Adrenal gland (tissue), 19 donors: ENCODE measurements at places on chromosomes 5 and 9. TPM values are rescaled to one million over a fixed set of nuclear protein-coding genes. Genes with fewer than 3 reads are reported as not detected.

GRCh38 chr5:3412146-3412545, 183.5 kb upstream of the IRX1 start:
- no peaks in the 10 kb centered on the region for H3K27me3 ChIP-seq
- DNase-seq = no peak
- H3K4me3 ChIP-seq = no peak overlapping the region

- H3K4me1 ChIP-seq = peaks cover 6% of the 10 kb centered on the region
- H3K4me3 ChIP-seq = no peak overlapping the region
Measured at GRCh38 chr9:130667120-130667435, 2.7 kb downstream of the PRDM12 start.

DNA sequence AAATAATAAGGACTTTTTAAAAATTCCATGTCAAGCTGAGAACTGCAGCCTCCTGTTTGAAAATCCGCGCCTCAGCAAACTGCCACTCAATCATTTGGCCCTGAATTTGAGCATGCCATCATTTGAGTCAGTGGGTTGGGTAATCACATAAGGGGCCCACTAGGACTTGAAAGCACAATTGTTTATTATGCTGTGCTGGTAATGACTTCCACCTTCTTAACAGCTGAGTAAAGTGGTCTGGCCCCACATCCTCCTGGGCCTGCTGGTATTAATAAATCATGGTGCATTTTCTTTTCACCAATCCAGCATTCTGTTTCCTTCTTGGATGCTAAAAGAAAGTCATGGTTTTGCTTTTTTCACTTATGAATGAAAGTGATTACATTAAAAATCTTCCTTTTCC, 103.0 kb upstream of the CTSL start:
- no peaks in the 10 kb centered on the region for H3K36me3 ChIP-seq
- no peak overlapping the region for H3K27ac ChIP-seq
- H3K4me3 ChIP-seq = no peak overlapping the region

Gene GPR151
- not detected for total RNA-seq

Gene GGTA1
- total RNA-seq = 7.7 TPM

Gene PIP5KL1
- total RNA-seq = 0.94 TPM

DNA sequence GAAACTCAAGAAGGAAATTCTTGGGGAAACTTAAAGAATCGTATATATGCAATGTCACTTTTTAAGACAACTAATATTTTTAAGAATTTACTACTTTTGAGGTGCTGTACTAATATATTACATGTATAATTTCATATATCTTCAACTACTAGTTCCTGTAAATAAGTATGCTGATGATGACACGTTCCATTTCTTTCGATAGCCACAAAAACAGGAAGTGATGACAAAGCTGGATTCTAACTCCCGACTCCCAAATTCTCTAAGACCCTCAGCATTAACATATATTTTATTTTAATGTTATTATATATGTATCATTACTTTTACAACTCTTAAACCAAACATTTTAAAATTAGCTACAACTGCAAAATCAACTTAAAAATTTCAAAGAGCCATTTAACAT, 74.8 kb downstream of the STK32A start:
- H3K4me1 ChIP-seq = no peaks in the 10 kb centered on the region
- no peak overlapping the region for H3K4me3 ChIP-seq
- peak overlapping the region; percentile 70 for H3K27ac ChIP-seq
- no peaks in the 10 kb centered on the region for H3K36me3 ChIP-seq
- no peak for DNase-seq

- peaks cover 21% of the 10 kb centered on the region for H3K4me1 ChIP-seq
- H3K36me3 ChIP-seq = no peaks in the 10 kb centered on the region
- H3K27ac ChIP-seq = no peak overlapping the region
Measured at GRCh38 chr9:75116306-75116705, 28.0 kb downstream of the OSTF1 start.

- H3K36me3 ChIP-seq = no peaks in the 10 kb centered on the region
- H3K27me3 ChIP-seq = peaks cover 73% of the 10 kb centered on the region
- DNase-seq = no peak
- peaks cover 10% of the 10 kb centered on the region for H3K4me1 ChIP-seq
- no peak overlapping the region for H3K4me3 ChIP-seq
Measured at GRCh38 chr5:173229966-173230689, 4.9 kb downstream of the NKX2-5 start.

DNA sequence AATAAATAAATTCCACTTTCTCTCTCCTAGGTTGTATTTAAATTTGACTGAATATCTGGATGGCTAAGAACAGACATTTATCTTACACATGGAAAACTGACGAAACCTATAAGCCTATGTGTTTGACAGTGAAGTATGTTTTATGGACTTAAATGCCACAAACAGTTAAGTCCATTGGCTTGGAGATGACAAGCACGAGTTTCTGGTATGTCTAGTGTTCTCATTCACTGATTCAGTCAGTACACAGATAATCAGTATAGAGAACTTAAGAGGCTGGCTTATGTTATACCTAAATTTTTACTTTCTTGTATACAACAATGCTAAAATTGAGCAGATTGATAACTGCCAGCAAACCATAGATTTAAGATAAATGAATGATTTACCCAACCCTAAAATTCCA, 38.9 kb downstream of the SNAPC3 start:
- H3K27me3 ChIP-seq = no peaks in the 10 kb centered on the region
- no peak overlapping the region for H3K4me3 ChIP-seq
- DNase-seq = no peak
- no peaks in the 10 kb centered on the region for H3K4me1 ChIP-seq

Gene GDA
- 1.1 TPM for total RNA-seq

DNA sequence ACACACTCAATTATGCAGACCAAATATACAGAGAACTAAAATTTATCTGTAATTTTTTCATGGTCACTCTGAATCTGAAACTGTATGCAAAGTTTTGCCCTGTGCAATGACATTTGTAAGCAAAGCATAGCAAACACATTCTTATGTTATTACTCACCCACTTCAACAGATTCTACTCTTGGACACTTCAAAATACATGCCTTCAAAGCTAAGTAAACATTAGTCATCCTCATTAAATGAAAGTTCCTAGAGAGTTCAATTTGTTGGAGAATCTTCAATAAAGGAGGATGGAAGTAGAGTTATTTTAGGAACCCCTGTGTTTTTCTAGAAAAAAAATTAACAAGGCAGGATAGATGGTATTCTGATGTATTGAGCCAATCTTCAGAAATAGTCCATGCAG, 639.7 kb upstream of the C9orf72 start:
- no peak overlapping the region for H3K27ac ChIP-seq
- H3K36me3 ChIP-seq = no peaks in the 10 kb centered on the region
- H3K27me3 ChIP-seq = no peaks in the 10 kb centered on the region
- H3K4me1 ChIP-seq = no peaks in the 10 kb centered on the region
- H3K4me3 ChIP-seq = no peak overlapping the region
